Ammon's horn (tissue), 1 donor: ENCODE measurements at places on chromosomes 7 and 10.
A peak's percentile ranks its signal among the peaks of the same experiment; 100 is the strongest.

GRCh38 chr7:49878627-49879026 lies 105.2 kb downstream of the VWC2 start:
- DNase-seq, result no peak

GRCh38 chr10:3464760-3465405 lies 292.3 kb upstream of the PITRM1 start:
- no peak for DNase-seq

DNA sequence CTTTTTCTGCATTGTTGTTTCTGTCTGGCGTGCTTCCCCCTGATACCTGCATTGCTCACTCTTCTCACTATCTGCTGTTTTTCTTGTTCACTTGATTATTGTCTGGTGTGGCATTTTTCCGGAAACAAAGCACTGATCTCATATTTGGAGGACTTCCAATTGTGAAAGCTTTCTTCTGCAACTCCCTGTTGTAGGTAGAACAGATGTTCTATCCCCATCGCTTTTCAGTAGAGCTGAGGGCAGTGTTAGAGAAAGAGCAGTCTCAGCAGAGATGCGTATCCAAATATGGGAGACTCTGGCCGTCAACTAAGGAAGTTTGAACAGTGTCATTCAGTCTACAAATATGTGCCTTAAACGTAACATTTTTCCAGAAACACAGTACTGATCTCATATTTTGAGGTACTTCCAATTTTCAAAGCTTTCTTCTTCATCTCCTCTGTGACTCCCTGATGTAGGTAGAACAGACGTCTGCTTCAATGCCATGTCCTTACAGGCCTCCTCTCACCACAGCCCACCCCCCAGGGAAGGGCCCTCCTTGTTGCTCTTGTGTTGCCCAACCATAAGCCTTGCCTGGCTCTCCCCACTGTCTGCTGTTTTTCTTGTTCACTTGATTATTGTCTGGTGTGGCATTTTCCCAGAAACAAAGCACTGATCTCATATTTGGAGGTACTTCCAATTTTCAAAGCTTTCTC lies 27.1 kb upstream of the GJD4 start:
- DNase-seq, result no peak

DNA sequence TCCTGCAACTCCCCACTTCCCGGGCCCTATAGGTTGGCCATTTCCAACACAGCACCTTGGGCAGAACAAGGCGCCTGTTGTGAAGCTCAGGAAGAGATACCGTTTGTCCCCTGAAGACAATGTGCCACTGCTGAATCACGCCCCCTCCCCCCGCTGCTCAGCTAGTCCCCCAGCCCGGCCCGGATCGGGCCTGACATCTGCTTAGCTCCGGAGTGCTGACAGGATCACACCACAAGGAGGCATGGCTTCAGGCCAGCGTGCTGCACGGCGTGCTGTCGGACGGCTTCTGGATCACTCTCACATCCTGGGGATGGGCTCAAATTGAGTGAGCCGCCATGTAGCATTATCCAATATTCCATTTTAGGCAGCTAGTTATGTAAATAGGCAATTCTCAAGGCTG lies 62.1 kb upstream of the EFCAB10 start:
- peak; percentile 58 for DNase-seq

GRCh38 chr10:52346394-52347326 lies 32.6 kb downstream of the DKK1 start:
- no peak for DNase-seq

DNA sequence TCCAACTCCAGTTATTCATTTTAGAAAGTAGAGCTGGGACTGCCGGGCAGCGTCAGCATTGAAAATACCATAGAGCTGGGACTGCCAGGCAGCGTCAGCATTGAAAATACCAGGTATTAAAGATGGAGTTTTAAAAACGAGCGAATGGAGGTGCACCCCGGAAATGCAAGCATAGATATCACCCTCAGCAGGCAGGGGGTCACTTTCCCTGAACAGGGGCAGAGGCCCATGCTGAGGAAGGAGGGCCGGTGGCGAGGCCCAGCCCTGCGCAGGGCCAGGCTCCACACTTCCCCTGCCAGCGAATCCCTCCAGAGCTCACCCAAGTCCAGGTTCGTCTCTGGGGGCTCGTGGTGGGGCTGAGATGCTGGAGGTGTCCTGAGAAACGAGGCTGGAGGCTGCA lies 84.8 kb upstream of the DIP2C start:
- DNase-seq, result no peak

GRCh38 chr10:68251151-68251550 lies 19.2 kb upstream of the ATOH7 start:
- DNase-seq, result no peak

DNA sequence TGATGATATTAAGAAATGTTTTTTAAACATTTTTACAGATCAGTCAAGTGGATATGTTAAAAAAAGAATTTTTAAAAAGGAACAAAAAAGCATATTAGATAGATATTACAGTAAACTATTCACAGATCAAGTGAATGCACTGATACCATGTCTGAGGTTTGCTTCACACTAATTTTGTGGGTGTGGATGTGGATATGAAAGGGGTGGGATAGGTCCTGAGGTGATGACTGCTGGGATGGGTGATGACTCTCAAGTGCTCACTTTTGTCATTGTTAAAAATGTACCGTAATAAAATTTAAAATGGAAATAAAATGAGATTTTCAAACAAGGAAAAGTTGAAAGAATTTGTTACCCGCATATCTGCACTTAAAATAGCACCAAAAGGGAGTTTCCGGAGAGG lies 54.1 kb downstream of the AGMO start:
- DNase-seq, result no peak

- no peak for DNase-seq
Observed at GRCh38 chr10:107341281-107341680, 176.8 kb upstream of the SORCS1 start.

- DNase-seq, result no peak
Observed at GRCh38 chr7:73715648-73716317, 3.7 kb downstream of the STX1A start.
